ENCODE measurements at places on chromosomes 3 and 15.

DNA sequence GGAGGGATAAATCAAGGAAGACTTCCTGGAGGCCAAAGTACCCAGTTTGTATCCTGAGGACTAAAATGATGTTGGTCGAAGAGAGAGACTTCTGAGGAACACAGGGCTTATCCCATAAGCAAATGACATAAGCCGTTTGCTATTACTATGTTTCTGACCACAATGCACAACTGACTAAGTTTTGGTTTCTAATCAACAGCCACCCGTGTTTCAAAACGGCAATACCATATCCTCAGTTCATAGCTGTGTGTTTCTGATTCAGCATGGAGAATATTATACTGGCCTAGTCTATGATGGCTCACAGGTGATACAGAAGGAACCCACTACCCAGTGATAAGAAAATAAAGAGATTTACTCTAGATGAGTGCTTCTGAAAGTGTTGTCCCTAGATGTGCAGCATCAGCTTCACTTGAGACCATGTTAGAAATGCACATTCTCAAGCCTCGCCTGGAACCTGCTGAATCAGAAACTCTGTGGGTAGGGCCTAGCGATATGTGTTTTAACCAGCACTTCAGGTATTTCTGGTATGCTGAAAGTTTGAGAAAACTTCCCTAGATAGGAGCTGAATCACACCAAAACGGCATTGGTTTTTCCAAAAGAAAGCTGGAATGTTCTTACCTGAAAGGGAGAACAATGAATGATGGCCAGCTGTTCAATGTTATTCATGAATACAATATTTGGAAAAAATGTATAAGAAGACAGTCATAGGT is 639.7 kb upstream of the NR2F2 start:
- no peak for DNase-seq

GRCh38 chr15:33859992-33860545 is 108.2 kb upstream of the CHRM5 start:
- DNase-seq, result no peak

GRCh38 chr3:102484-102883 is 94.1 kb upstream of the CHL1 start:
- DNase-seq, result no peak

GRCh38 chr3:123547881-123548519 is 36.9 kb downstream of the HACD2 start:
- DNase-seq, result no peak

DNA sequence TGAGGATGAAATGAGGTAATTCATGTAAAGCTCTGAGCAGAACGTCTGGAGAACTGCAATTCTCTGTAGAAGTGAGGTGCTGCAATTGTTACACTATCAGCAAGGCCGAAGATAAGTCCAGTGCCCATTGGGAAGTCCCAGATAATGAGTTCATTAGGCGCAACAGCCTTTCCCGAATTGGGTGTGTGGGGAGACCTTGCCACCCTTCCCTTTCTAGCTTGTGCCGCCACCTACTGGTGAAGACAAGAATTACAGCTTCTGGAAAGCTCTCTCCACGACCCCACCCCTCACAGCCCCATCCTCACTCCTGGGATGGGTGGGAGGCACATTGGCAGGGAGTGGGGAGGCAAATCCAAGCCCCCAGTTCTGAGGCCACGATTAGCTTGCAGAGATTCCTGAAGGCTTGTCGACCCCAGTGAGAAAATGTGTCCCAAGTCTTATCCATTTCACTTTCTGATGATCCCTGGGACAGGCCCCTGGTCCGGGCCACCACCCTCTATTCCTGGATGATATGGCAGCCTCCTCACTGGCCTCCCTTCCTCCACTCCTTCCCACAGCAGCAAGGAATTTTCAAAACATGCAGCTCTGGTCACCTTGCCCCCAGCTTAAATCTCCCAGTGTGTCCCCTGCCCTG is 36.4 kb downstream of the FAM3D start:
- DNase-seq, result peak; percentile 67

- peak; percentile 64 for DNase-seq
Observed at GRCh38 chr3:46866720-46867549, 3.7 kb upstream of the MYL3 start.

GRCh38 chr3:66789580-66790237 is 208.4 kb upstream of the KBTBD8 start:
- DNase-seq, result no peak

- no peak for DNase-seq
Observed at GRCh38 chr15:27867861-27868260, 231.3 kb downstream of the OCA2 start.

DNA sequence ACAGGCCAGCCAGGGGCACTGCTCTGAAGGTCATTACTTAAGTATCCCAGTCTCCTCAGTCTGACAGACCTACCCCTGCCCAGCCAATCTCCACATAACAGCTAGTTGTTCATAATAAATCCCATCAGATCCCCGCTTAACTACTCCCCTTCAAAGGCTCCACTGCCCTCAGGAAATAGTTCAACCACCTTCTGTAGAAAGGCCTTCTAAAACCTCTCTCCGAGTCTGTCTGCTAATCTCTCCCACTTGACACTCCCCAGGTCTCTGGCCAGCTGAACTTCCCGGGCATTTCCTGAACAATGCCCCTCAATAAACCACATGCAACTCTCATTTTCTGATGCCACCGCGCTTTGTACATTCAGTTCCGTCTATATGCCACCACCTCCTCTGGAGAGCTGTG is 6.0 kb downstream of the PRC1 start:
- DNase-seq, result no peak

GRCh38 chr15:65862682-65863081 is 6.6 kb upstream of the RAB11A start:
- peak; percentile 70 for DNase-seq

- DNase-seq, result no peak
Observed at GRCh38 chr3:40020689-40021088, 211.3 kb downstream of the MYRIP start.

DNA sequence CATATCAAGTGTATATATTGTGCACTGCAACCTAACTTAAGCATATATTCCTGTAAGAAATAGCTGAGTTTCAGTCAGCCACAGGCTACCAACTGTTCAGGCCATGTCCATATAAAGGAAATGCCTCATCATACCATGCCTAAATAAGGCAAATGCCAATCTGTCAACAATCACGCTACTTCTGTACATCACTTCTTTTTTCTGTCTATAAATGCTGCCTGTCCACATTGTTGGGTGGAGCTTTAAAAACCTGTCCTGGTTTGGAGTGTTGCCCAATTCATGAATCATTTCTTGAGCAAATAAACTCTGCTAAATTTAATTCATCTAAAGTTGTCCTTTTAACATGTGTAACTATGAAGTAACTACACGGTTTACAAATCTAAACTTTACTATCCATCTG is 1091.9 kb downstream of the NSUN3 start:
- DNase-seq, result no peak

- DNase-seq, result no peak
Observed at GRCh38 chr15:40075298-40076044, 33.2 kb downstream of the BMF start.

GRCh38 chr15:70235347-70235746 is 137.6 kb upstream of the TLE3 start:
- DNase-seq, result peak; percentile 76

GRCh38 chr3:45407600-45407999 is 19.2 kb downstream of the LARS2 start:
- DNase-seq, result no peak

DNA sequence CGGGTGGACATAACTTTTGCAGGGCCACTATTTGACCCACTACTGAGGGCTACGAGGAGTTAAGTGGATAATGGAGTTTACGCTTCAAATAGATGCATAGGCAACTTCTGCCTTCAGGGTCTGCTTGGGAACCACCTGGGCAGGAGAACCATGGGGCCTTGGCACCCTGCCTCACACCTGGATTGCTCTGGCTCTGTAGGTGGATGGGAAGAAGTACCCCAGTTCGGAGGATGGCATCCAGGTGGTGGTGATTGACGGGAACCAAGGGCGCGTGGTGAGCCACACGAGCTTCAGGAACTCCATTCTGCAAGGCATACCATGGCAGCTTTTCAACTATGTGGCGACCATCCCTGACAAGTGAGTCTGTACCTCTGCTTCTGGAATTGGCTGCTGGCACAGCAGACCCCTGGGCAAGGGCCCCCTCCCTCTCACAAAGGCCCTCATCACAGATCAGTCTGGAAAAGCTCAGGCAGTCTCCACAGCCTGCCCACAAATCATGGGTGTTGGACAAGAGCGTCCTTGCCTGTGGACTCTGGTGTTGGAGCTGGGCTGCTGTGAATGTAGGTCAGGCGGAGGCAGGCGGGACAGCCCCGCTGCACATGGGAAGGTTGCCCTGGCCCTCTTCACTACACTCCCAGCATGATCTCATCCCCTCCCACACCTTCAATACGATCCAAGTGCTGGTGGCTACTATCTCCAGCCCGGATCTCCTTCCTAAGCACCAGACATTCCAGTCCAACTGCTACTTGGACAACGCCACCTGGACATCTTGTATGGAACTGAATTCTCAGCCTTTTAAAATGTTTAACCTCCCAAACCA is 46.7 kb downstream of the MESD start:
- peak; percentile 71 for DNase-seq

GRCh38 chr3:51679777-51680176 is 8.7 kb downstream of the TEX264 start:
- no peak for DNase-seq

- no peak for DNase-seq
Observed at GRCh38 chr3:184073621-184074020, 20.8 kb downstream of the HTR3C start.

- no peak for DNase-seq
Observed at GRCh38 chr15:92502930-92503857, 109.5 kb downstream of the ST8SIA2 start.

DNA sequence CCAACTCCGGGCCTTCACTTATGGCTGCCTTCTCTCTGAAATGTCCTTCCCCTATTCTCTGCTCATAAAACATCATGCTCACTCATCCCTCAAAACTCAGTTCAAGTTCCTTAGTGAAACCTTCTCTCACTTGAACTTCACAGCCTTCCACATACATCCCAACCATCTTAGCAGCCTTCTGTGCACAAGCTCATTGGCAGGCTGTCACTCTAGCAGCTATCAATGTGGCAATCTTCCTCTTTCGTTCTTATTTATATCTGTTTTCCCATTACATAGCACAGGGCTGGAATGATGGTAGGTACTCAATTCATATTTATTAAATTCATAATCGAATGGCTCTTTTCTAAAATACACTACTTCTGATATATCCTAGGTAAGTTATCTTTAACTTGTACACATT is 66.4 kb upstream of the MCTP2 start:
- DNase-seq, result no peak

Measured in GM23248 (cell line).